CD4-positive, alpha-beta T cell treated with Interleukin-1 beta for 1 hour (primary cell): ENCODE measurements at places on chromosomes 2 and 18.

- DNase-seq, result peak; percentile 52
These were observed 121.4 kb upstream of the COL5A2 start for GRCh38 chr2:189300916-189301315.

- no peak for DNase-seq
These were observed 271.3 kb upstream of the STON1 start for GRCh38 chr2:48258481-48259149.

GRCh38 chr2:181995289-181995688 is 9.6 kb downstream of the PPP1R1C start:
- no peak for DNase-seq

GRCh38 chr2:162074928-162075688 is 1.1 kb upstream of the DPP4 start:
- no peak for DNase-seq
